ENCODE measurements at places on chromosomes 16 and 17. TPM values are rescaled to one million over a fixed set of nuclear protein-coding genes. Genes with fewer than 3 reads are reported as not detected.
A peak's percentile ranks its signal among the peaks of the same experiment; 100 is the strongest.

DNA sequence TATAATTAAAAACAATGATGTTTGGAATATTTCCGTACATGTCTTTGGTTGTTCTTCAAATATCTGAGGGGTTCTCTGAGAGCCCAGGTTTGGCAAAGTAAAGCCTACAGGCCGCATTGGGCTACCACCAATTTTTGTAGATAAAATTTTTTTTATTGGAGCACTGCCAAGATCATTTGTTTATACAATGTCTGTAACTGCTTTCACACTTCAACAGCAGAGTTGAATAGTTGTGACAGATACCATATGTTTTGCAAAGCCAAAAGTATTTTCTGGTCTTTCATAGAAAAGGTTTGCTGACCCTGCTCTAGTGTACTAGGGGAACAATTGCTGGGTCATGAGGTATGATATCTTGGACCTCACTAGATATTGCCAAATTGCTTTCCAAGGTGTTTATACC lies 10.5 kb downstream of the PPM1D start:
- DNase-seq = no peak

DNA sequence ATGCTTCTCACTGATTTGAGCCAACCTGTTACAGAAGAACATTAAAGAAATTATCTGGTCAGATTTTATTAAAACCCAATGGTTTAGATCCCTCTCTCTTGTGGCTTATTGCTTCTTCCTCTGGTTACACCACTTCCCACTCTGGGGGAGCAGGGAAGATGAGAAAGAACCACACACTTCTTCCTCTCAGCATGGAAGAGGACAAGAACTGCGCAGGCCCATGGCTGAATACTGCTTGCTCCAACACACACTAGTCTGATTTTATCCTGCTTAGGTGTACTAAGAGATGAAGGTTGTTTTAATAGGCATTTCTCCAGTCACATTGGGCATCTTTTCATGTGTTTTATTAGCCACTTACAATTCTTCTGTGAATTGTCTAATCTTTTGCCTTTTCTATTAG lies 27.6 kb downstream of the MAP3K3 start:
- DNase-seq = no peak

DNA sequence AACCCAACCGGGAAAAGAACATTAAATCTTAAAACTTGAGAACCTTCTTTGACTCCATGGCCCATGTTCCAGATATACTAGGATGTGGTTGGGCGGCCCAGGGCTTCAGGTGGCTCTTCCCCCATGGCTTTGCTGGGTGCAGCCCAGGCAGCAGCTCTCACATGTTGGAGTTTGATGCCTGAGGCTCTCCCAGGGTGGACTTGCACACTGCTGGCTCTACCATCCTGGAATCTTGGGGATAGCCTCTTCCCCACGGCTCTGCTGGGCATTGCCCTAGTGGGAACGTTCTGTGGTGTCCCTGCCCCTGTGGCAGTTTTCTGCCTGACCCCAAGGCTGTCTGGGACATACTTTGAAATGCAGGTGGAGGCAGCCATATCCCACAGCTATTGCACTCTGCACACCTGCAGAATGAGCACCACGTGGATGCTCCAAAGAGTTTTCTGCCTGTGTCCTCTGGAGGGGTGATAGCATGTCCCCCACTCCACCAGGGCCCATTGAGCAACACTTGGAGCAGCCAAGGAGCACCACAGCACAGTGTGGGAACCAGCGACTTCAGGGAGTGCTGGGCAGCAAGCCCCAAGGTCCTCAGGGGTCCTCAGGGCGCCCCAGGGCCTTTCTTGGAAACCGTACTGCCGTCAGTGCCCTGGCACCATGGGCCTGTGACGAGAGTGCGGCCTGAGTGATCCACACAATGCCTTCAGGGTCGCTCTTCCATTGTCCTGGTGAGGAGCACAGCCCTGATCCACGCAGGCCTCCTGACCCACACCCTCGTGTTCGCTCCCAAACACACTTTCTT lies 70.8 kb downstream of the GOSR1 start:
- peak; percentile 17 for DNase-seq

- no peak for DNase-seq
Measured at GRCh38 chr17:30422171-30422570, 43.4 kb downstream of the CPD start.

GRCh38 chr17:44221084-44221861 lies 1.8 kb upstream of the UBTF start:
- peak; percentile 71 for DNase-seq

DNA sequence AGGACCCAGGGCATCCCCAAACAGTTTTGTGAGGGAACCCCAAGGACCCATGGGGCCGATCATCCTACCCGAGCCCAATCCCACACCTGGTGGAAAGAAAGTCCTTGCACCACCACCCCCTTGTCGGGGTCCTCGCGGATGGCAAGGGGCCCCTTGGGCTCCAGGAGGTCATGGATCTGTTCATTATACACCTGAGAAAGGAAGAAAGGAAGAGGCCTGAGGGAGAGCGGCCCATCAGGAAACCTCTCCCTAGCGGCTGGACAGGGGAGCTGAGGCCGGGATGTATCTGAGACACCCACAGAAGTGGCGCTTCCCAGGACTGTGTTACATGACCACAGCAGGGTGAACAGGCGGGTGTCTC lies 12.8 kb downstream of the KIF18B start:
- DNase-seq = no peak

DNA sequence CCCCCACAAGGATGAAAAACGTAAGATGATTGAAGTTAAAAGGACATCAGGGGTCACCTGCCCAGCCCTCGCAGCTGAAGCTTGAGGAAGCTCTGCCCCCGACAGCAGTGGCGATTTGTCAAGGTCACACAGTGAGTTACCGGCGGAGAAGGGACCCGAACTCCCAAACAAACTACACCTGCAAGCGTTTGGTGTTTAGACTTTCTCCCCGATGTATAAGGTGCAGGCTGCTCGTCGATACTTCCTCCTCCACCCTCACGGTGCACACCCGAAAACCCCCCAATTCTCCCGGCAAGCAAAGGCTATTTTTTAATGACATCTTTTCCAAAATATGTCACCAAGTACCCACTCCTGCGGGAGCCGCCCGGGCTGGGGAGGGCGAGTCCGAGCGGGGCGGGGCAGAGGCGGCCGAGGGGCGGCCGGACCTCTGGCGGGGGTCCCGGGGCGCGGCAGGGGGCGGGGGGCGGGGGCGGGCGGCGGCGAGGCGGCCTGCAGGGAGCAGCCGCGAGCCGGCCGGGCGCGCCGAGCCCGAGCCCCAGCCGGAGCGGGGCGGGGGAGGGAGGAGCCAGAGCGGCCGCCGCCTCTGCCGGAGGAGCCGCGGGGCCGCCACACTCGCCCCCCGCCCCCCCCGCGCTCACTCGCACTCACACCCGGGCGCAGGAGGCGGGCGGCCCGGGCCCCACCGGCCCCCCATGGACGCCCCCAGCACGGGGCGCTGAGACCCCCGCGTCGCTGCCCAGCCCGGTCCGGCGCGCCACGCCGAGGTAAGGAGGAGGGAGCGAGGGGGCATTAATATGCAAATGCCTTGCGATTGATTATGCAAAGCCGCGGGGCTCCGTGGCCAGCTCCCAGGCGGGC lies at the start of gene THRA:
TSS of gene THRA (plus strand) at position 637 of the 858 bp plus-strand sequence. CDS start 11,524 bp downstream, outside the sequence.
- DNase-seq = peak; percentile 83

DNA sequence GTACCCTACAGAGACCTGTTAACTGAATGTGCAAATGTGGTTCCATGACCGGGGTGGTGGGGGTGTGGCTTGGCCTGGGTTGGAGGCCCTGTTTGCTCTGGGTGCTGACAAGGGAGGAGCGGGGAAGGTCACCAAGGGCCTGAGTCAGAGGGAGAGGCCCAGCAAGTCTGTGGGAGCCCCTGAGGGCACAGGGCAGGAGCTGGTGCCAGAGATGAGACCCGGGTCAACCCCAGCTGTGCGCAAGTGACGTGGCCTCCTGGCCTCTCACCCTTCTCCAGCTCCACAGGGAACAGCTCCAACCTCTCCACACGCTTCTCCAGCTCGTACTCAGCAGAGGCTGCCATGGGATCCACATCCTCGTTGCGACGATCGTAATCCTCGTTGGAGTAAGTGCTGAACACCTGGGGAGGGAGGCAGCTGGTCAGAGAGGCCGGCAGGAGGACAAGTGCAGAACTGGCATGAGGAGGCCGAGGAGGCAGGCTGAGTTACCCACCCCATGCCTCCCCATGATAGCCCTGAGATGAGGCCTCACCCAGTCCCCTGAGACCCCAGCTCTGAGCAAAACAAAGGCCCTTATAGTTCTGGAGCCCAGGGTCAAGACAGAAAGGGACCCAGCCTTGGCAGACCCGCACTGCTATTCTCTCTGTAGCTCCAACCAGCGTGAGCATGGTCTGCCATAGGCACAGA lies 5.5 kb downstream of the PPP1R9B start:
- no peak for DNase-seq

GRCh38 chr16:12651765-12652512 lies 151.7 kb downstream of the CPPED1 start:
- no peak for DNase-seq

- DNase-seq = no peak
Measured at GRCh38 chr17:79214940-79215604, 140.4 kb downstream of the ENGASE start.

- peak; percentile 17 for DNase-seq
Measured at GRCh38 chr17:76204277-76204676, 36.0 kb downstream of the RNF157 start.

DNA sequence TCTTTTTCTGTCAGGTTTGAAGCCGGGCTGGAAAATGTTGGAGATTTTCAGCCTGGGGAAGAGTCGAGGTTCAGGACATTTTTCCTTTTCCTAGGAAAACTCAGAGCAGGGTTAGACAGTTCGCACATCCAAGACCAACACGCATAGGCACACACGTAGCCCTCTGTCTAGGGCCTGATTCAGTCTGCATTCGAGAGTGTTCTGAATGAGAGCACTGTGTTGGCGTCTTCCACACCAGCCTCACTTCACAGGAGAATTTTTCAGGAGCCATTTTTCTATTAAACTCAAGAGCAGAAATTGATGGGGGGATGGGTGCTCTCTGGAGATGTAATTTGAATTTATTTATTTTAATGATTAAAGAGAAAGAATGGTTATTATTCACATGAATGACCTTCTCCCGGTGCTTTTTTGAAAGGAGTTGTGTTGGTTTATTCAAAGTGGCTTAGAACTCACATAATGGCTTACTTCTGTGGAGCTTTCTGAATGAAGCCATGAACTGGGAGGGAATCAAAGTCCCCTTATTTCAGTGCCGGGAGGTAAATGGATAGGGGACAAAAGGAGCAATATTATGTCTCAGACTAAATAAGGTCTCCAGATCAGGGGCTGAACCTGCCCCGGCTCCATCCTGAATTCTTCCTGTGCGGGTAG lies 194.3 kb downstream of the CCDC182 start:
- no peak for DNase-seq

DNA sequence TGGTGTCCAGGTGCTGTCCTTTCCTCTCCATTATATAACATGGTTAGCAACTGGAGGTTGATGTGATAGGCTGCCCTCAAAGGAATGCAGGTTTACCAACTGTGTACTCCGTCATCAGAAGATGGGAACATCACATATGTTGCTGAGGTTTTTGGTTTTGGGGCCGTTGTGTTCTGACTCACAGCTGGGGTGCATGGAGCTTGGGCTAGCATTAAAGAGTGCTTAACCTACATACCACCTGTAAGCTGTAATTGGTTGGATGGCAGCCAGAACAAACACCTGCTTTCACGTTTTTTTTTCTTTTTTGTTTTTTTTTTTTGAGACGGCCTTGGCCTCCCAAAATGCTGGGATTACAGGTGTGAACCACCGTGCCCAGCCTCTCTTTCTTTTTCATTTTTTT lies 20.9 kb downstream of the TMEM11 start:
- DNase-seq = no peak

DNA sequence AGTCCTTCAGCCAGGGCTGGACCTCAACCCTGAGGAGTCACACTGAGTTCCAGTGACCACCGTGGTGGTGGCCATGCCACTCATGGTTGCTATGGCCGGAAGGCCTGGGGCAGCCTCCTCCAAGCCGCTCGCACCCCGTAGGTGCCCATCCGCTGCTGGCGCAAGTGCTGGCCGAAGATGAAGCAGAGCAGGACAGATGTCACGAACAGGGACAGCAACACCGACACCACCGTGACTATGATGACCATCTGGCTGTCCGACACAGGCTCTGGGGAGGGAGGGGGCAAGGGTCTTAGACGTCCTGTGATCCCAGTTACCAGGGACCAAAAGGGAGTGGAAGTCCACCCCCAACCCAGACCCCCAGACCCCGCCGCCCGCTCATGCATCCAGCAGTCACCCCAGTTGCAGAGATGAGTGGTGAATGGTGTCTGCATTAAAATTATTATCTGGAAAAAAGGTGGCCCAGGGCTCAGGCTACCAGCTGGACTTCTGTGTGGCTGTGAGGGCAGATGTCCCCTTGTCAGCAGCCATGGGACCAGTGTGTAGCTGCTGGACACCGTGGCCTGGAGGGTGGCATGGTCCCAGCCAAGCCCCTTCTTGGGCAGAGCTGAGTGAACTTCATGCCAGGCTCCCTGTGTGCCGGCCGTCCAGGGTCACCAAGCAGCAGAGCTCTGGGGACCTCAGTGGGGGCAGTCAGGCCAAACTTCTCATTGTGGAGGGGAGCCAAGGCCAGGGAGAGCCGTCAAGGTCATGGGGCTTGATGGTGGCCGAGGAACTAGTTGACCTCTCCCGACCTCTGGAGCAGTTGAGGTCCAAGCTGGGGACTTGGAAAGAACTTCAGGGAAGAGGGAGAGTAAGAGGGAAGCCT lies 4.7 kb downstream of the PRR29 start:
- peak; percentile 26 for DNase-seq

DNA sequence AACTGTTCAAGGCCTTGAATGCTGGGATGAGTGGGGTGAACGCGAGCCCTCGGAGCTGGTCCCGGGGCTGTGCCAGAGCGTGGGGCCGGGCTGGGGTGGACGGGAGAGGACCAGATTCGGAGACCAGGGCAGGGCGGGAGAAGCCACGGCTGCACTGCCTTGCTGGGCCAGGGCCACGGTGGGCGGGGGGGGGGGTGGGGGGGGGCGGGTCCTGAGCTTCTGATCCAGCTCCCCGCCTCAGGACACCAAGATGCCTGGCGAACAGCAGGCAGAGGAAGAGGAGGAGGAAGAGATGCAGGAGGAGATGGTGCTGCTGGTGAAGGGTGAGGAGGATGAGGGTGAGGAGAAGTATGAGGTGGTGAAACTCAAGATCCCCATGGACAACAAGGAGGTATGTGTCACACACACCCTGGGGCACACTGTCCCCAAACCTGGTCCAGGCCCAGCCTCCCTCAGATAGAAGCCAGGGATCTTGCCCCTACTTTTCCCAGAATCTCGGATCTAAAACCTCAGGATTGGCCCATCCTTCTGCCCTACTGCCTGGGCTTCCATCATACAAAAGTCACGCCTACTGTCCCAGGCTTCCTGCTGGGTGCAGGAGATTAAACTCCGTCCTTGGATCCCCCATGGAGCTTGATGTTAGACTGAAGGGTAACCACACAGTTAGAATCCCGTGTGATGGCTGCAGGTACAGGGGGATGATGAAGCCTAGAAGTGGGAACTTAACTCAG lies 563 bp downstream of the ZNF771 start:
- peak; percentile 38 for DNase-seq

The HOXB5 gene
- total RNA-seq = not detected

The ZNF750 gene
- total RNA-seq = not detected

The IL17C gene
- 0.68 TPM for total RNA-seq

The MMP25 gene
- total RNA-seq = 49.3 TPM

All from activated naive CD8-positive, alpha-beta T cell treated with anti-CD3 and anti-CD28 coated beads, Interleukin-2, amount 10 ng/mL, durations not matched to agents 7 days and 5 days (primary cell).